SW480 (cell line): ENCODE measurements at places on chromosomes 5 and 9.
A peak's percentile ranks its signal among the peaks of the same experiment; 100 is the strongest.

GRCh38 chr5:111998871-111999270 lies 241.9 kb upstream of the NREP start:
- DNase-seq = no peak

GRCh38 chr5:150505041-150505511 lies 2.9 kb upstream of the NDST1 start:
- no peak for DNase-seq

DNA sequence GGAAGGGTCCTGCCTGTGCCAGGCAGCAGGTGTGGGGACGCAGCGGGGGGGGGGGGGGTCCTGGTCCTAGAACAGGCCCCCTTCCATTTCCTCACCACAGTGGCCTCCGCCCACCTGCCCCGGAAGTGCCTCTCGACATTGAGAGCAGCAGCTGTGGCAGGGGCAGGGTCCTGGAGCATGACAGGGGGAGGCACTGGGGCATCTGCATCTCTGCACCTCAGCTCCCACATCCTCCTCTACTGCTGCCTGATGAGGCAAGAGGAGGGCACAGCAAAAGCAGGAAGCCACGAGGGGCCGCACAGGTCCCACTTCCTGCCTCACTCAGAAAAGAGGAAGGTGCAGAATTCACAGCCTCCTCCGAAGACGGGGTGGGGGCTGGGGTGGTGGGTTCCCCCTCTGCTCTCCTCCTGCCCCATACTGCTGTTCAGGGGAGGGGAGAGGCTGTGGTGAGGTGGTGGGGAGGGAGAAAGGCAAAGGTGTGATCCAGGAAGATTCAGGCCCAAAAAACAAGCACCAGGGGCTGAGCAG lies 14.8 kb downstream of the AKNA start:
- DNase-seq = no peak

DNA sequence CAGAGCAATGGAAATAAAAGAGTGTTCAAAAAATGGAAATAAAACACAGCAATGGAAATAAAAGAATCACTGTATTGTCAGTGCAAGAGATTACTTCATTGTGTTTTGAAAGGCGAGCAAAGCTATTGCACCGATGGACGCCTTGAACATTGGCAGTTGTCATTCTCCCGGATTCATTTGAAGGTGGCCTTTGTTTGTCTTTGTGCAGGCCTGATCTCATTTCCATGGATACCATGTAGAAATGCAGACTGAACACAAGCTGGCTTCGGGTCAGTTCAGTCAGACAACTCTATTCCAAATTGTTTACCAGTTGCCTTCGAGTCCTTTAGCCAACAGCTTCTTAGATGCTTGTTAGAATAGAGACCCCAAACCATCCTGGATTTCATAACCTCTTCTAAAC lies 8.3 kb downstream of the ITGA2 start:
- no peak for DNase-seq

DNA sequence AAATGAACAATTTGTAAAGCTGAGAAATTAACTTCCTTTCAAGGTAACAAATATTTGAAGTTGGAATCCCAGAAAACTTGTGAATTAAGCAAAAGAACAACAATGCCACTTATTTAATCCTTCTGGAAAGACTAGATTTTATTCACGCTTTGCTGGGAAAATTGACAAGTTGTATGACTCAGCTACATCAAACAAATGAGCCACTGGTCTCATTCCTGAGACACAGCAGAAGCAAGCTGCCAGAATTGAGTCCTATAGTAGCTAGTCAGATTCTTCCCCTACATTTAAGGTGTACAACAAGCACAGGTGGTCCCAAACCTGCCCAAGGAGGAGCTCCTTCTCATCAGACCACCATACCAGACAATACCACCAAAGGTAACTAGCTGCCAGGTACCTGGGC lies 280.7 kb downstream of the SPOCK1 start:
- no peak for DNase-seq

GRCh38 chr5:178227929-178228328 lies 4.7 kb downstream of the PHYKPL start:
- DNase-seq = no peak

DNA sequence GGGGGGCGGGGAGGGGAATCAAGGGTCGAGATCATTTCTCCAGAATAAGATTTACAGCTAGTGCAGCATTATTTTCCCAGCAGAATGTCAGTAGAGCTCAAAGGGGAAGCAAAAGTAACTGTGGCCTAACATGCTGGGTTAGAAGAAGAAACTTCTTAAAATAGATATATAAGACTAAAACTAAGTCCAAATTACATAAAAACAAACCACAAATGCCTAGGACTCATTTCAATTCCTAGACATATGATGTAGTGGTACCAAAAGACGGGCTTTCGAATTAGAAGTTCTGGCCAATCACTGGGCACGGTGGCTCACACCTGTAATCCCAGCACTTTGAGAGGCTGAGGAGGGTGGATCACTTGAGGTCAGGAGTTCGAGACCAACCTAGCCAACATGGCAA lies 20.8 kb upstream of the MELK start:
- no peak for DNase-seq

DNA sequence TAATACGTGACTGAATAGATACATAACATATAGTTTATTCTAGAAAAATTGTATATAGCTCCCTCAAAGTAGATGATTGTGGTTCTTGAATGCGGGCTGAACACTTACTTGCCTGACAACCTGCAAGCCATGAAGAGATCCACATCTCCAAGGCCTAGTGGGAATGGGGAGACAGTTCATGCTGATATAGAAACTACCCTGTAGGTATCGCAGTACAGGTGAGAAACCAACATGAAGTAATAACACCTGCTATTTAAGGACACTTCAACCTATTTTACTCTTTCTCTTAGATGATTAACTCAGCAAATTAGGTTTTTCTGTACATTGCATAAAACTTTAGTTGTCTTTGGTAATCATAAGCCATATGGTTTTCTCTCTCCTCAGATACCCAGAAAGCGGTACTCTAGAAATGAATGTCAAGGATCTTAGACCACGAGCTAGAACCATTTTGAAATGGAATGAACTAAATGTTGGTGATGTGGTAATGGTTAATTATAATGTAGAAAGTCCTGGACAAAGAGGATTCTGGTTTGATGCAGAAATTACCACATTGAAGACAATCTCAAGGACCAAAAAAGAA lies 47.3 kb downstream of the UHRF2 start:
- no peak for DNase-seq

GRCh38 chr5:144304688-144305087 lies 134.0 kb downstream of the KCTD16 start:
- DNase-seq = no peak

DNA sequence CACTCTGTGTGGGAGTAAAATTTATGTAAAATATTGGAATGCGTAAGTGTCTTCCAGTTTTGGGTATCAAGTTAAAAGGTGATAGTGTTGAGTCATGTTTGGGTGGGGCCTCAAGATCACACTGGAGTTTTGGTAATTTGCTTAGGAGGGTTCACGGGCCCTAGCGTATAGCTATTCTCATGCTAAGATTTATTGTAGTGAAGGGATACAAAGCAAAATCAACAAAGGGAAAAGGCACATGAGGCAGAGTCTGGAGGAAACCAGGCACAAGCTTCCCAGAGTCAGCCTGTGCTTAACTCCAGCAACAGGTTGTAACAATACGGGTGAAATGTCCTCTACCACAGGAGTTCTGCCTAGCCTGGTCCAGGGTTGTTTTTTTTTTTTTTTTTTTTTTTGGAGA lies 20.2 kb downstream of the HSPA4 start:
- DNase-seq = peak; percentile 67

DNA sequence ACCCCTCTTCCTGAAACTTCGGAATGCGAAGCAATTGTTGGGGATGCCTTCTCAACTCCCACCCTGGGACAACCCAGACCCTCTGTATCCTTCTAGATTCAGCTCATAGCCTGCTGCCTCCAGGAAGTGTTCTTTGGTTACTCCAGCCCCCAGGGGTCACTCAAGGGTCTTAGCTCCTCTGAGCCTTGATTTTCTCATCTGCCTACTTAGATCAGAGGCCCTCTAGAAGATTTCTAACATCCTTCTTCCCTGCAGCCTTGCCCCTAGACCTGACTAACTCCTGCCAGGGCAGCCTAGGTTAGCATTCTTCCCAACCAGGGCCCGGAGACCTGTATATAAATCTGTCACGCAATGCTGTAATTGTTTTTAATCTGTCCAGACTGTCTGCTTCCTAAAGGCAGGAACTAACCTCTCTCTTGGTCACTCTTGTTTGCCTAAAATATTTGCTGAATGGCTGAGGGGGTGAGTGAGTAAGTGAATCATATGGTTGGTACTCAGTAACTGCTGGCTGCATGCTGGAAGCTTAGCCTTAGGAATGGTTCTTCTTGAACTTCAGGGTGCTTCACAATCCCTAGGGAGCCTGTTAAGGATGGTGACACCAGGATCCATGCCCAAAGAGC lies 8.2 kb downstream of the GALNT10 start:
- no peak for DNase-seq

- no peak for DNase-seq
These were observed 32.5 kb downstream of the SHB start for GRCh38 chr9:38036359-38037084.

DNA sequence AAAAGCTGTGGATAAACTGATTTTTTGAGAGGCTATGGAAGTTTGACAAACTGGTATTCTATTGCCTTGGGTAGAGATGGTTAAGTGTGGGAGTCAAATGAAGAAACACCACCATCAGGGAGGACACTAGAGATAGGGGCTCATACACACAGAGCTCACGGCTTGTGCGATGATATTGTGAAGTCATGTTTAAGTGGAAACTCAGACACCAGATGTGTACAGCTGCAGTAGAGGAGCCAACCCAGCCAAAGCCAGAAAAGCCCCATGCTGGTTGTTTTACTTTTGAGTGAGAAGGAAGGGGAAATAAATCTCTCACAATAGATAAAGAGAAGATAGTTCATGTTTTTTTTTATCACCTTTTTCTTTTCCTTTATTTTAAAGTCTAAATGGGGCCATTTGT lies 377.7 kb downstream of the DMRT2 start:
- no peak for DNase-seq
